ENCODE measurements at places on chromosomes 13 and 19.

- no peak for DNase-seq
Measured at GRCh38 chr19:33239223-33239975, 13.7 kb upstream of the SLC7A10 start.

DNA sequence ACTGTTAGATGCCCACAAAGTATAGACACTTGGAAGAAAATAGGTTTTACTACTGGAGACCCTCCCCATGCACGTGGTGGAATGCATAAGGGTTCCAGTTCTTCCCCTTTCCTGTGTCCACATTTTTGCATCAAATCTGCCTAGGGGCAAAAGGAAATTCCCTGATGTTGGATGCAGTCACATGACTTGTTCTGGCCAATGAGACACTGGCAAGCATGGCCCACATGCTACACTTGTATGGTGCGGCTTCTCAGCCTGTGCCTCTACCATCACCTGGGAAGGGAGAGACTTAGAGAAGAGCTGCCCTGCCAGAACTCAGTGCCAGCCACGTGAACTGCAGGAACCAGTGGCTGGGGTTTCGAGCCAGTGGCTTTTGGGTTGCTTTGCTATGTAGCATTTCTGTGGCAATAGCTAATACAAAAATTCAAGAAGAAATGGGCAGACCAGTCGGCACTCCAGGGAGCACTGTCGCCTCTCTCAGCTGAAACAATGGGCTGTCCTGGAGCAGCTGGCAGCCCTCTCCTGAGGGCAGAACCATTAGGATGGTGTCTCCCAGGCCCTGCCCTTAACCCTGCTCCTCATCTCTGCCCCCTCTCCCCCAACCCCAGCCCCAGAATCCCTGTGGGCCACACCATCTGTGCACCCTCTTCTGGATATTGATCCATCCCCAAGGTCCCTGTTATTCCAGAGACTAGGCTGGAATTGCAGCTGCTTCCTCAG, 634.0 kb downstream of the UQCRFS1 start:
- DNase-seq = peak; percentile 43

GRCh38 chr19:13796301-13797057, 1.2 kb downstream of the ZSWIM4 start:
- peak; percentile 81 for DNase-seq

DNA sequence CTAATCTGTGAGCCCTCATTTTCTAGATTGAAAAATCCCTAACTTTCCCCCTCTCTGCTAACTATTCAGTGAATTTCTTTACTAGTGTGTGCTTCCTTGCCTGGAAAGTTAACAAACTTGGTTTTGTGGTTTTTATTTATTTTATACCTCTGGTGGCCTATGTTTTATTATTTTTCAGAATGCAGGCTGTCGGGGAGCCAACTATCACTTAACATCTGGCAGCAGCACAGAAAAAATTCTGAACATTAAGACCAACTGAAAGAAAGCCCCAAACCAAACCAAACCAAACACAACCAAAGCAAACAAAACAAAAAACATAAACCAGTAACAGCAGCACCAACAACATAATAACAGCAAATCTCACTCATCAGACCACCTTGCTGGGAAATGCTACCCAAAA, 109.0 kb upstream of the KL start:
- DNase-seq = no peak

GRCh38 chr19:45528744-45529419, 21.6 kb downstream of the VASP start:
- peak; percentile 97 for DNase-seq

DNA sequence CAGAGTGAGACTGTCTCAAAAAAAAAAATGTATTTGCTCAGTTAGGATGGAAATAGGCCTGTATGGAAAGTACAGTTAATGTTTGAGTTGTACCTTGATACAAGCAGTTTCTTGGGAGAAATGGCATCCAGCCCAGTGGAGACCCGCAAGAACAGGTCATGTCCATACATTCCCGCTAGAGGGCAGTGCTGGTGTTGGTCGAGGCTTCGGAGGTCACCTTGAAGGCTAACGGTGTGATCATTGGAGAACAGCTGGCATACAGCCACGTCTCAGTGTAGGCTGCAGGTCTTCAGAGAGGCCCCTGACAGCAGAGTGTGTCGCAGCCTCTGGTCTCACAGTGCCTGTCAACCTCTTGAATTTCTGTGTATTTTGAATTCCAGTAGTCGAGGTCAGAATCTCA, 7.5 kb downstream of the ZNF610 start:
- DNase-seq = peak; percentile 91

DNA sequence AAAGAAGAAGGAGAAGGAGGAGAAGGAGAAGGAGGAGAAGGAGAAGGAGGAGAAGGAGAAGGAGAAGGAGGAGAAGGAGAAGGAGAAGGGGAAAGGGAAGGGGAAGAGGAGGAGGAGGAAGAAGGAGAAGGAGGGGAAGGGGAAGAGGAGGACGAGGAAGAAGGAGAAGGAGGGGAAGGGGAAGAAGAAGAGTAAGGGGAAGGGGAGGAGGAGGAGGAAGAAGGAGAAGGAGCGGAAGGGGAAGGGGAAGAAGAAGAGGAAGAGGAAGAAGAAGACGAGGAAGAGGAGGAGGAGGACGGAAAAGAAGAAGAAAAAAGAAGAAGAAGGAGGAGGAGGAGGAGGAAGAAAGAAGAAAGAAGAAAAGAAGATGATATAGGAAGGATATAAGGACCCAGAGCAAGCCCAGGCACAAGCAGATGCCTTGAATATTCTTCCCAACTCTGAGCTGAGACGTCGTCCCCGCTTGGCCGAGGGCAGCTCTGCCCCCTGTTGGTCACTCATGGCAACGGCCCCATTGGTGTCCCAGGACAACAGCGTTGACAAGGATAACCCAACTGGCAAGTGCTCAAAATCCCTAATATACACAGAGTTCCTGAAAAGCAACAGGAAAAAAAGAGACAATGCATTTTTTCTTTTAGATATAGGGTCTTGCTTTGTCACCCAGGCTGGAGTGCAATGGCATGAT, 30.6 kb upstream of the IGSF23 start:
- DNase-seq = peak; percentile 93

DNA sequence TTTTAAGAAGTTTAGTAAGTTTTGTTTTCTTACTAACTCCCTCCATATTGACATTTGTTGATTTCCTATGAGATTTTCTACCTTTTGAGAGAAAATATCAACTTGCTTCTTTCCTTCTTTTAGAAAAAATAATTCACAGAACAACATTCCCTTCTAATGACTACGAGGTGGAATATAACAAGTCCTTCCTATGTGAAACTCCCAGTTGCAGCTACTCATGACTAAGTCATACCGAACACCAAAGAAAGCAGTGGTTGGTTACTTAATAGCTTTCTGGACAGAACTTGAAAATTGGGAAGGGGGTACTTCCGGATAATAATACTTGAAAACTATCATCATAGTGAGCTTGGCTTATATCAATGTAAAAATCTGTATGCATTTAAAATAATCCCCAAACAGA, 144.8 kb downstream of the DACH1 start:
- DNase-seq = no peak

DNA sequence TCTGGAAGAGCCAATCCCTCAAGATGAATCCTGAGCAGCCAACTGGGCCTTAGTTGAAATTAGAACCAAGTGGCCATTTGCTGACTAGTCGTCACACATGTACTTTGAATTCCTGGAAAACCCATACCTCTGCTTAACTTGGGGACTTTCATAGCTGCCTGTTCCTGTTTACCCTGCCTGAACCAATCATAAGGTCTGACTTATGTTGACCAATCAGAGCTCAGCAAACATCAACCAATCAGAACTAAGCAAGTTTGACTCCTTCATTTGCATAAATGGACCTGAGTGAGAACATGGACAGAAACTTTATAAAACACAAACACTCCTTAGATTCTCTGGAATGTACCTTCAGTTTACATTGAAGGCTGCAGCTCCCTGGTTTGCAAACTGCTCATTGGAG, 50.8 kb downstream of the LATS2 start:
- DNase-seq = peak; percentile 43

- no peak for DNase-seq
Measured at GRCh38 chr13:44044547-44045179, 165.0 kb downstream of the LACC1 start.

GRCh38 chr19:53545271-53546065, 7.5 kb downstream of the ZNF331 start:
- peak; percentile 51 for DNase-seq

DNA sequence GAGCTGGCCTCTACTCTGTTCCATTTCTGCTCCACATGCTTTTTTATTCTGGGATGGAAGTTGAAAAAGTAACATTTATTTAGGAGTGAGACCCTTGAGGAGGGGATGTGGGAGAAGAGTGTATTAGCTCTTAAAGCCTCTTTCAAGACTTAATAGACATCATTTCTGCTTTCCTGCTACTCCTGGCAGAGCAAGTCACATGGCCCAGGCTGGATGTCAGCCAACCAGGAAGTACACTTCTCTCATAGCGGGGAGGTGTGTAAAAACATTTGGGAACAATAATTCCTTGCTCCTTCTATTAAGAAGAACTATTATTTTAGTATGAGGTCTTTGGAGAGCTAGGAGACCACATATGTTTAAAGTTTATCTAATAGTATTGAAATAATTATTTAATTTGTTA, 40.6 kb upstream of the FAM216B start:
- DNase-seq = no peak

- no peak for DNase-seq
Measured at GRCh38 chr13:99214232-99214631, 13.6 kb downstream of the UBAC2 start.

- DNase-seq = no peak
Measured at GRCh38 chr13:109693213-109693612, 93.2 kb downstream of the IRS2 start.

- DNase-seq = no peak
Measured at GRCh38 chr19:9645472-9645871, 24.4 kb upstream of the ZNF561 start.

- DNase-seq = peak; percentile 92
Measured at GRCh38 chr19:5534787-5535586, 32.8 kb downstream of the TINCR start.

- no peak for DNase-seq
Measured at GRCh38 chr13:86918682-86919081, 752.5 kb upstream of the SLITRK5 start.

GRCh38 chr19:952049-952679, 26.3 kb downstream of the ARID3A start:
- no peak for DNase-seq

DNA sequence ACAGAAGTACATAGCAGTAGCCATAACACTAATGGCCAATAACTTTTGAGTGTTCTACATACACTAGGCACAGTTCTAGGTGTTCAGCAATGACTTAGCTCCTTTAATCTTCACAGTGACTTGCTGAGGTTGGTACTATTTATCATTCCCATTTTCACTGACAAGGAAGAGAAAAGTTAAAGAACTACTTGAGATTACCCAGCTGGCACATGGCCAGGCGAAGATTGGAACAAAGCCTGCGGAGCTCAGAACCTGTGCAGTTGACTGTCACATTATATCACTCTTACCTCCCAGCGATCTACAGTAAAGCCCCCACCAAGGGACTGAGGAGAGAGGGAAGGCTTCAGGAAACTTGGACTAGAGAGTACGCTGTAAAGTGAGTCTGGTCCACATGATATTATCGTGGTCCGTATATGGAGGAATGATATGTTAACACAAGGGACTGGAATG, 42.4 kb upstream of the WDFY2 start:
- DNase-seq = no peak

DNA sequence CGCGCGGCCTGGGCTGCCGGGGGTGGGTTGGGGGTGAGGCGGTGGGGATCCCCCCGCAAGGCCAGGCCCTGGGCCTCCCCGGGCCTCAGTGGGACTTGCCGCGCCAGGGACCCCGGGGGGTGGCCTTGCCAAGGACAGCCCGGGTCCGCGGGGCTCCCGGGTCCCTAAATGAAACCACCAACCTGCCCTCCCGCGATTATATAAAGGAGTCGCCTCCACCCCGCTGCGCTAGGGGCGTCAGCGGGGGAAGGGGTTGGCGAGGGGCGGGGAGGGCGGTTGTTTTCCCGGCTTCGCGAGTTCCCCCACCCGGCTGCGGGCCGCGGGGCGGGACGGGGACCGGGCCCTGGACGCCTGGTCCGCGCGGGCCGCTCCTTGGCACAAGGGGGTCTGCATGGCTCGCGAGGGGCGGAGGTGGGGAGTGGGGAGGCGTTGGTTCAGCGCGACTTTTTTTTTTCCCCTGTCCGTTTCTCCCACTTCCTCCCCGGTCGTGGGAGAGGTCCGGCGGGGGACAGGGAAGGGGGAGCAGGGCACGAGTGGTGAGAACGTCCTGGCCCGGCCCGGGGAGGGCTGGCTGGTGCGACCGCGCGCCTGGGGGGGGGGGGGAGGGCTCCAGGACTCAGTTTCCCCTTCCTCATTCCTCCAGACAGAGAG, 822 bp upstream of the ZBTB7A start:
- no peak for DNase-seq

DNA sequence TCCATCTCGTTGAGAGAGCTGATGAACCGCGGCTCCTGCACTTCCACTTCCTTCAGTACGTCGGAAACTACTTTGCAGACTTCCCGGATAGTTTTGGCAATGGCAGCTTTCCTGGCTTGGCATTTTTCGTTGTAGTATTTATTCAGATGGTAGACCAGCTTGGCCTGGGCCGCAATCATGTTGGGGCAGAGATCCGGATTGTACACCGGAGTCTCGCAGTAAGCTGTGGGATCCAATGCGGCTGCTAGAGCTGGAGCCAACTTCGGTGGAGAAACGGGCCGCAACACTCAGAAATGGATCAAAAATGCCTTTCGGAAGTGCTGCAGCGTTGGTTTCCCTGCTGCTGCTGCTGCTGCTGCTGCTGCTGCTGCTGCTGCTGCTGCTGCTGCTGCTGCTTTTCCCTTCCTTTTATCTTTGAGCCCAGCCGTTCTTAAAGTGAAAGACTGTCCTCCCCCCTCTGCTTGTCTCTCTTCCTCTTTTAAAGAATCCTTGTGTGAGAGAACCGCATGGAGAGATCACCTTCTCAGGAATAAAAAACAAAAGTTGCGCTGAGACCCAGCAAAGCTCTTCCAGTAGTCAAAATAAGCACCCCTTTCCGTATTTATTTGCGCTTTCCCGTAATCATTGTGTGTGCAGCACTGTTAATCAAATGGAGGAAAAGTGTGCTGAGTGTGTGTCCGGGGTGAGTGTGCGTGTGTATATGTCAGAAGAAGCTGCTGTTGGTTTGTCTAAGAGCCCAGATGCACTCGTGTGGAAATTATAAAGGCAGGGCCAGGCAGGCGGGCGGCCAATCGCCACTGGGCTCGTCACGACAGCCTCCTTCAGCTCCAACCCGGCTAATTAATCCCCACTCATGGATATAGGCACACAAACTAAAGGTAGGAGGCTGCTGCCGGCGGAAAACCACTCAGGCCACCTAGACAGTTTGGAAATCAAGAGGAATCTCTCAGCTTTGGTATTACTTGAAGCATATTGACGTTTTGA, at the start of gene MAB21L1:
TSS of gene MAB21L1 (minus strand) at position 730 of the 984 bp plus-strand sequence. CDS start at position 179, 551 bp downstream.
- peak; percentile 68 for DNase-seq

GRCh38 chr13:110882972-110883371, 31.9 kb downstream of the ANKRD10 start:
- no peak for DNase-seq

All from endodermal cell (in vitro differentiated cells).